HAP-1 (cell line): ENCODE measurements at places on chromosomes 3 and 15.

DNA sequence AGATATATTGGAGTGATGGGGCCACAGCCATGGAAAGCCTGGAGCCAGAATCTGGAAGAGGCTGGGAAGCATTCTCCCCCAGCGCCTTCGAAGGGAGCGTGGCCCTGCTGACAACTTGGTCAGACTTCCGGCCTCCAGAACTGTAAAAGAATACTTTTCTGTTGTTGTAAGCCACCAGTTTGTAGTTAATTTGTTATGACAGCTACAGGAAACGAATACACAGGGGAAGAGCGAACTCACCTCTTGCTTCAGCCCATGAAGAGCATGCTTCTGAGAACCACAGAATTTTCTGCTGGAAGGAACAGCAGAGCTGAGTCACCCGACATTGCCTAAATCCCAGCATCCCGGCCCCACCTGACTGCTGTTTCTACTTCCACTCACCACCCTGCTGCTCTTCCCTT lies 501.7 kb downstream of the SHQ1 start:
- DNase-seq = no peak

DNA sequence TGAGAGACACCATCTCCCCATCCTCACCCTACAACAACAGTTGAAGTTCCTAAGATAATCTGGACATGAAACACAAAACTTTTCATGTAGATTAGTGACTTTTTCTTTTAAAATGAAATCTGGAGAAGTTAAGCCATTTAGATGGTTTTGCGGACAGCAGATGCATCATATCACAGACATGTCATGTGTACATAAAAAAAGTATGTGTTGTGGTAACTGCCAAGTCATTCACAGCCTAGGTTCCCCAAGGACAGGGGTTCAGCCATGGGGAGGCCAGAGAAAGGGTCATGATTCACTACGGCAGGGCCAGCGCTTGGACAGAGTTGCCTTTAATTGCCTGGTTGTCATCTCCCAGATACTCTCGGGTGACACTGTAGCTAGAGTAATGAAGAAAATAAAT lies 163.2 kb downstream of the PDZRN3 start:
- DNase-seq = no peak

DNA sequence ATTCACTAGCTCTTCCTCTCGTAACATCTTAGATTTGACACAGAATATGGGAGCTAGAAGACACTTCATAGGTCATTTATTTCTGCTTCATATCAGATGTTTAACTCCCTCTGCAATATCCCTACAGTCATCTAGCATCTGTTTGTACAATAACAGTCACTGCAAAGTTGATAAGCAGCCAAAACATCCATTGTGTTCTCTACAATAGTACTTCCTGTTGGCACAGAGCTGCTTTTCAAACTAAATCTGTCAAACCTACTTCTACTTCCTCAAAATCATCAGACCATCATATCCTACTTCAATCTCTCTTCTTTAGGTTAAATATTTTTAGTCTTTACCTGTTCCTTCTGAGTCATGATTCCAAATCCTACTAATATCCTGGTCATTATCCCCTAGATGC lies 233.2 kb downstream of the FGF12 start:
- DNase-seq = no peak

- DNase-seq = no peak
Measured at GRCh38 chr3:119304201-119304713, 10.1 kb downstream of the ARHGAP31 start.

DNA sequence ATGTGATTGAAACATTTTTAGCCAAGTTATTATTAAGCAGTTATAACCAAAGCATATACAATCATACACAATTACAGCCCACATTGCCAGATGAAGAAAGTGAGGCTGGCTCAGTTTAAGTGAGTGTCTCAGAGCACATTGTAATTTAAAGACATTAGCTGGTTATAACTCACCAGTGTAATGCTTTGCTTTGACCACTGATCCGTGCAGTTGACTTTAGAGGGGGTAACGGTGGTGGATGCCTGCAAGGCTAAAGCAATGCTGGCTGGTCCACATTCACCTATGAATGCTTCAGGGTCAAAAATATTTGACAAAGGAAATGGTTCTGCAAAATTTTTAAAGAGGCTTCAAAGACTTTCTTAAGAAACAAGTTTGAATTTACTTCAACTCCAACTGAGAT lies 1.2 kb downstream of the C3orf85 start:
- DNase-seq = no peak

DNA sequence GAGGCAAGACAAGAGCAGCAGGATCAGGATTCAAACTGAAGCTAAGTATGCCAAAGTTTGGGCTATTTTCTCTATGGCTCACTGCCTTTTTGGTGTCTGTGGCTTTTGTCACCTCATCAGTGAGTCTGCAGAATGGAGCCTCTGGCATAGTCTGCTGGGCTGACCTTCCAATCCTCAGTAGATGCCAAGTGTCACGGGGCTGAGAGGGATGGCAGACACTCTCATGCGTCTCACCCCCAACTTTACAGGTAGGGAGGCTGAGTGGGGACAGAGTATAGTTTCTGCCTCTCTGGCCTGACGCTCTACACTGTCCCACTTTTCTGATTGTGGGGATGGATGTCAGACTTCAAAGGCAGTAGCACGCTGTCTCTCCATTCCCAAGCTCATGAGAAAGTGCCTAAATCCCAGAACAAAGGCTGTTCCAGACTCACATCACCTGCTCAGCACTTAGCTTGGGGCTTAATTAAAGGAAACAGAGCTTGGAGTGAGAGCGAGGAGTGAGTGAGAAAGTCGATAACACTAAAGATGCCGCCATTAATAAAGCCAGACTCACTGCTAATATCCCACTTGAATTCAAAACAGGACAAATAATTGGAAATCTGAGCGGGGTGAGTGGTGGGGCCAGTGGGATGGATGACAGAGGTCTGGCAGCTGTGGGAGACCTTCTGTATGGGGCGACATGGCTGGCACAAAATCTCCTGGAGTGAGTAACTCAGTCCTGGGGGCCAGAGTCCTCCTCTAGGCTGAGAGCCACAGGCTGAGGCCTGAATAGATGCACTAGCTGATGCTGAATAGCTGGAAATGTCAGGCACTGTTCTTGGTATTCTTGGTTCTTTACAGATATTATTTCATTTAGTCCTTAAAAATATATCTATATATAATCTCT lies 78.4 kb upstream of the MRPS22 start:
- DNase-seq = no peak

- no peak for DNase-seq
Measured at GRCh38 chr3:72601060-72601459, 247.2 kb downstream of the SHQ1 start.

DNA sequence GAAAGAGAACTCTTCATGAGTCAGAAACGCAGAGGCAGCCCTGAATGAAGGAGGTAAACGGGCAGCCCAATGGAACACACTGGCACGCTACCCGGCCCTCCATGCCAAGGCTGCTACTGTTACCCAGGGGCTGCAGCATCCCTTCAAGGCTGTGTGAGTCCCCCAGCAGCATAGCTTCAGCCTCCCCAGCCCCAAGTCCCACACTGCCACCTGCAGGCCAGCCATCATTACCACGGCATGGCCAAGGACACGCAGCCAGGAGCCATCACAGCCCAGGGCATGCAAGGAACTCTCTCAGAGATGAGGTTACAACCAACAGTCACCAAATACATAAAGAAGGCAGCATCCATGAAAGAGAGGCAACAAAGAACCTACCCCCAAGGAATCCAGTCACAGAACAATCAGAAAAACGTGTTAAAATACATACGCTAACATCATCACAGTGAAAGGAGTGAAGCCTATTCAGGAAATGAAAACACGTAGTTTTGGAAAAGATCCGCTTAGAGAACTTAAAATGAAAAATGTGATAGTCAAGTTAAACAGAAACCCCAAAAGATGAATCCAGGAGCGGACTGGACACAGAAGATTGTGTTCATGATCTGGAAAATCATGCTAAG lies 22.4 kb downstream of the PLA2G4F start:
- peak; percentile 19 for DNase-seq

DNA sequence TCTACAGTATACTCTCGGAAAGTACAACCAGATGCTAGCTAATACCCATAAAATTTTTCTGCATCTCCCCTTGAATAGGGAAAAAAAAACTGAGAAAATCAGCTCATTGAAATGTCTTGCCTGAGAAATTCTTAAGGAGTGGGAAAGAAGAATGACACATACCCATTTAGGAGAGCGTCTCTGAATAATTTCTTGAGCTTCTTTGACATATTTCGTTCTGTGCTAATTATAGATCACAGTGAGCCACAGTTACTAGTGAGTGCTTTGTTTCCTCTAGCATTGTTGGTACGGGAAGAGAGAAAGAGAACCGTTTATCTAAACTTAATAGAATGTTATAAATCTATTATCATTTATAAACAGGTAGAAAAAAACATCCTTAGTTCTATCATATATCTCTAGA lies 588.4 kb downstream of the UNC13C start:
- DNase-seq = no peak

DNA sequence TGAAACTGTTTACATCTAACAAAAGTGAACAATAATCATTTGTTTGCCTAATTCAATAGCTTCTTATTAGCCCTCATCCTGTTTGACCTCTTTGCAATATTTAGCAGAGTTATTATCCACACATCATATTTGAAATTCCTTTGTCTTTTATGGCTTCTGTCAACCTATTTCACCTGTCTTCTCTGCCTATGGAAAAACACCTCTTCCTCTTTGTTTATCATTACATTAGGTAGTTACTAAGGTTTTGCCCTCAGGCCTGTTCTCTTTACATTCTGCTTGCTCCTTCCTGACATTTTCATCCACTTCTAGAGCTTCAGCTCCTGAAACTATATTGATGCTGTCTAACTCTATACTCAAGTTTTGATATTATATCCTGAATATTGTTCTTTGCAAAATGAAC lies 183.0 kb downstream of the SUCNR1 start:
- DNase-seq = no peak

DNA sequence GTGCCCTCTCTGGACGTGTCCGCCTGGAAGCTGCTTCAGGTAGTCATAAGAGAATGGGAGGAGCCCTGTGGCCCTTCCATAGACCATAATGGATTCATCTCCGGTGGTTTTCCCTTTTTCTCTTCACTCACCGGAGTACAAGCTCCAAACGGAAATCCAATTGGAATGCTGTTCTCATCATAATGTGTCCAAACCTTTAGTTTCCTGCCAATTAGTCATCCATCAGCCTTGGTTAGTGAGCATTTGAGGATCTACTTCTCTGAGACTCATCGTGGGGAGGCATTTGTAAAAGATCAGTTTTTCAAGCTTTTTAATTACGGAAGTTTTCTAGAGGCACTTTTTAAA lies 34.9 kb downstream of the ABHD2 start:
- DNase-seq = no peak

DNA sequence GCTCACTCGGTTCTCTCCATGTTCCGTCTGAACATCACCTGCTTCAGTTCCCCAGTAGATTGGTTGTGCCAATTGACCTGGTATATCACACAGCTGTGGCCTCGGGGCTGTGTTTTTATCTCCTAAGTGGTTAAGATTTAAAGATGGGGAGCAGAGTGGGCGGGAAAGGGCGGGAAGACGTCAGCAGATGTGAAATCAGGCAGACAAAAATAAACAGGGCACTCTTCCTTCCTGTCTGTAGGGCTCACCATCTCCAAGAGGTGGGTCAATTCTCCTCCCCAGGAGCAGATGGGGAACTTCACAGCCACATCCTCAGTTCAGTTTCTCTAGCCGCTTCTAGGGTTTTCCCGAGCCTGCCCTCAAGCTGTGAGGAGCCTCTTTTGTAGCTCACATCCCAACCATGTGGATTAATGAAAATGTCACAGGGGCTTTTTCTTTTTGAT lies 26.8 kb upstream of the LIMD1 start:
- DNase-seq = no peak

DNA sequence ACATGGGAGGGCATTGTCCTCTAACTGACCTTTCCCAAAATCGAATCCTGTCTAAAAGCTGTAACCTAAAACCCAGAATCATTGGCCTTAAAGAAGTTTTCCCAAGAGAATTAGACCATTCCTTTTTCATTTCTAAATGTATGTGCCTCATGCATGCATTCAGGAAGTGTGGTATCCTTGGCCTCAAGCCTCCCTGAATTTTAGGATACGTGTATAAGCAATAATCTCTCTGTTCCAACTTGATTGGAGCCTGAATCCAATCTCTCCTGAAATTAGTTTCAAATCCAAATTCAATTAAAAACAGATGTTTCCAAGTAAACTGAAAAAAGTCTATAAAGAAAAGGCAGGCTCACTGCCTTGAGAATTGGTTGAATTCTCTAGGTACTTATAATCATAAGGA lies 86.0 kb upstream of the VEPH1 start:
- no peak for DNase-seq

DNA sequence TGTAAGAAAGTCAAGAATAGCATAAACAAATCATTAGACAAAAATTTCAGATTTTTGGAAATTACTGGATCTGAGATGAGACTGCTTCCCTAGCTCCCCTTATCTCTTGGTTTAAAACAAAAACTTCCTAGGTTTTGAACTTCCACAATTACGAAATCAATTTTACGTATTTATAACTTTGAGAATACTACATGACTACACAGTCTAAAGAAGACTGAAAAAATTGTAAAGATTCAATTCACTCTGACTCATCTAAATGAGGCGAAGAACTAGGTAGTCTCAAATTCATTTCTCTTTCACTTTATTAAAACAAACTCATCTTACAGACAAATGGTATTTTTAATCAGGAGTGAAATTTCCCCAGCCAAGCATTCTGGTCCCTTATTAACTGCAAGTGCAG lies 10.3 kb downstream of the CCDC54 start:
- DNase-seq = no peak

DNA sequence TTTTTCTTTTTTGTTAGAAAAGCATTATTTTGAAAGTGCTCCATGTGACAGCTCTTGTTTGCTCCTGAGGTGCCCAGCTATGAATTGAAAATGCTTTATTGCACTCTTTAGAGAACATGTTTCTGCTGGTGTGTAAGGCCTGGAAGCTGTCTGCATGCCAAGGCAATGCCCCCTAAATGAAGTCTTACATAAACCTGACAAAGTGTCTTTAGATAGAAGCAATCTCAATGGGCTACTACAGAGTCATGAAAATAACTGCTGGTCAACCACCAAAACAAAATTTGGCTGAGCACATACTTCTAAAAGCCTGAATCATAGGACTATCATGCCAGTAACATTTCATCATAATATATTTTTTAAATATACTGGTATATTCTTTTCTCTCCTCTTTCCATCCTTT lies 178.7 kb downstream of the THRB start:
- no peak for DNase-seq

GRCh38 chr15:97654481-97655076 lies 305.9 kb upstream of the ARRDC4 start:
- no peak for DNase-seq

DNA sequence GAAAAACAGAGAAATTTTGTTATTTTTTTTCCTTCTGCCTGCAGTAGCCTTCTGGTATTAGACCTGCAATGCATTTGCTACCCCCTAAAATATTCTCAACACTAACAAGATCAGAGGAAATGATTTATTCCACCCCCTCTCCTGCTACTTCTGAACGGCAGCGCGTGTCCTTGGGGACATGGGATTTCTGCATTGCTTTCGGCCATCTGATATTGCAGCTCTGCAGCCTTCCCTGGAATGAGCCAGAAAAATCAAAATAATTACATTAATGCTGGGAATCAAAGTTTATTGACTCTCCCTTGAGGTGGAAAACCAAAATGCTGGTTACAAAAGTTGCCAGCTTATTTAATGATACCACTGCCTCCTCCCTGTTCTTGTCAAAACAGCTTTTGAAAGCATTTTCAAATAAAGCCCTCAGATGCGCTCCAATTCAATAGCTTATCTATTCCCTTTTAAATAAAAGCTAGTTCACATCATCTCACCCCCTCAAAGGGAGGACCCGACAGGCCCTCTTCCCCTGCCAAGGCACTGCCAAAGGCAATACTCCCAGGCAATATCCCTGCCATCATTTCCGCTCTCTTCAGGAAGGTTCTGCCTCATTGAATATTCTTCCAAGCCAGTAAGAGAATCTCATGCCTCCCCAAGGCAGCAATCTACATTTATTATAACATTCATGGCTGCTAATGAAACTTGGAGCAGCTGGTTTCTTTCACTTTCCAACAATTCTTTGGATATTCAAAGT lies 96.6 kb downstream of the FHIT start:
- no peak for DNase-seq
